Activated CD4-positive, CD25-positive, alpha-beta regulatory T cell treated with anti-CD3 and anti-CD28 coated beads, Interleukin-2, amount 50 U/mL, for 24 hours (primary cell): ENCODE measurements at places on chromosomes 3 and 15.

GRCh38 chr15:95290176-95290974 is 1040.1 kb upstream of the NR2F2 start:
- no peak for ATAC-seq

DNA sequence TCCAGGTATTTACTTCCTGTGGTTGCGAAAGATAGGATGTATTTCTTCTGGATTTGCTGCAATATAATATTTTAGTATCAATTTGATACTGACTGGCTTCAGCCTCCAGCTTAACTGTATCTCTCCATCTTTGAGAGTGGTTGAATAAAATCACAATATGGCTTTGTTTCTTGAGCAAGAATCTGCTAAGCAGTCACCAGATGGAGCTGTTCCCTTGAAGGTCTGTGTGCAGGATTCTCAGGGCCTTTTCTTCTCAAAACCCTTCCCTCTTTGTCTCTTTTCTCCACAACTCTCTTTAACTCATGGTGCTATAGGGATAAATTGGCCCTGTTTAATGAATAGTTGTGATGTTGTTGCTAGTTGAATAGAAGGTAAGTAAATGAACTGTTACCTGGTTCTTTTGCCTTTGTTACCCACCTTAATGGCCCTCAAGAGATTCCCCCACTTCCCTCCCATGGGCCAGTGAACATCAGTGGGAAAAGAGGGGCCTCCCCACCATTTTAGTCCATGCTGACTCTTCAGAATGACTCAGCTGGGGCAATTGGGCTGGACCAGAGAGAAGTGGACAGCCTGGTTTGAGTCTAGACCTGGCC is 34.8 kb upstream of the RAB6B start:
- no peak for ATAC-seq

DNA sequence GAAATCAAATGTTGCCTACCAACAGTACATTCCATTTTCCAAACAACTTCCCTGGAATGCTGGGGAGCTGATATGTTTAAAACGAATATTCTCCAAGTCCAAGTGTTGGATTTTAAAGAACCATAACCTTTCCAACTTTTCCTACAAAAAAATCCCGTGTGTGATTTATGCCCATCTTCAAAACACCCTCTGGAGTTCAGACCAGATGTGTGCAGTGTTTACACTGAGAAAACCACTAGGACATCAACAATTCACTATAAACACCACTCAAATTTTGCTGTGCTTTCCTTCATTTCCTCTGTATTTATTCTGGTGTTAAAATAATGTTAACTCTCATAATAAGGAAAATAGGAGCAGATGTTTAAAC is 2.4 kb downstream of the VGLL4 start:
- no peak for ATAC-seq

DNA sequence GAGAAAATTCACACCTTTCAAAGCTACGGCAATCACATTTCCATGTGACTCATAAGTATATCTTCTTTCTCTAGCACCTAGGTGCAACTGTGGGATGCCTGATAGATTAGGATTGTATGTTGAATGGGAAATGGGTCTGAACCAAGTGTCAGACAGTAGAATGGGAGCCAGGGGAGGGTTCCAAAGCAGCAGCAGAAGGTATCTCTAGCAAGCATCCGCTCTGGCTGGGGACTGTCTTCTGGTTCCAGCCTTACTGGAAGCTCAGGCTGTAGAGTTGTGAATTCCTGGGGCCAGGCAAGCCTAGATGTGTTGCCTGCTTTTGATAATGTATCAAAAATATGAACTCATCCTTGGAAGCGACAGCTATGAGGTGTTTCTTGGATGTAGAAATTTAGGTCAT is 2.1 kb upstream of the CHL1 start:
- ATAC-seq: no peak

- ATAC-seq: no peak
Measured at GRCh38 chr3:73060302-73060723, 1.1 kb upstream of the EBLN2 start.
